Naive thymus-derived CD4-positive, alpha-beta T cell (primary cell): ENCODE measurements at places on chromosomes 12 and 14. TPM values are rescaled to one million over a fixed set of nuclear protein-coding genes. Genes with fewer than 3 reads are reported as not detected.

Gene MANSC4
- total RNA-seq = not detected

DNA sequence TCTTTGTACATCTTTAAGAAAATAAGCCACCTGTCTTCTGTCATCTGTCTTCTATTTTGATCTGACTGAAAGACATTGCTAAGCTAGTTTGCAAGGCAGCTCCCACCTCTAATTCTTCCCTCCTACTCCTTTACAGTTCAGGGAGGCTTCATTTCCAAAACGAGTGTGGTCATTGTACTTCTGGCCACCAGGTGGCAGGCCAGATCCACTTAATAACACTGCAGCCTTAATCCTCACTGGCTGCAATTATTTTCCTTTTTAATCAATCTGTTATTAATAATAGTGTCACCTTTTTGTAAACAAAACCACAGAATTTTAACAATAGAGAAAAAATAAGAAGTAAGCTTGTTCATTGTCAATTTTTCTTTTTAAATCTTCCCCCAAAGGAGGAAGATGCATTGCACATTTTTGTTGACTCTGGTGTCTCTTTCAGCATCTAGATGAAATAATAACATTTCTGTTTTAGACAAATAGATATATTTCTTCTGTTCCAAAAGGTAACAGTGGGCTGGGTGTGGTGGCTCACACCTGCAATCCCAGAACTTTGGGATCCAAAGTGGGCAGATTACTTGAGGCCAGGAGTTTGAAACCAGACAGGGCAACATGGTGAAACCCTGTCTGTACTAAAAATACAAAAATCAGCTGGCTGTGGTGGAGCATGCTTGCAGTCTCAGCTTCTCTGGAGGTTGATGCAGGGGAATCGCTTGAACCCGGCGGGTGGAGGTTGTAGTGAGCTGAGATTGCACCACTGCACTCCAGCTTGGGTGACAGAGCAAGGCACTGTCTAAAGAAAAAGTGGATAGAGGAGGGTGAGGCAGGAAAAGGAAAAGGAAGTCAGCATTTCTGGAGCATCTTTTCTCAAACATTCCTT, 23.3 kb downstream of the GABARAPL1 start:
- peak; percentile 43 for DNase-seq

Gene GPR137C
- 0.27 TPM for total RNA-seq

DNA sequence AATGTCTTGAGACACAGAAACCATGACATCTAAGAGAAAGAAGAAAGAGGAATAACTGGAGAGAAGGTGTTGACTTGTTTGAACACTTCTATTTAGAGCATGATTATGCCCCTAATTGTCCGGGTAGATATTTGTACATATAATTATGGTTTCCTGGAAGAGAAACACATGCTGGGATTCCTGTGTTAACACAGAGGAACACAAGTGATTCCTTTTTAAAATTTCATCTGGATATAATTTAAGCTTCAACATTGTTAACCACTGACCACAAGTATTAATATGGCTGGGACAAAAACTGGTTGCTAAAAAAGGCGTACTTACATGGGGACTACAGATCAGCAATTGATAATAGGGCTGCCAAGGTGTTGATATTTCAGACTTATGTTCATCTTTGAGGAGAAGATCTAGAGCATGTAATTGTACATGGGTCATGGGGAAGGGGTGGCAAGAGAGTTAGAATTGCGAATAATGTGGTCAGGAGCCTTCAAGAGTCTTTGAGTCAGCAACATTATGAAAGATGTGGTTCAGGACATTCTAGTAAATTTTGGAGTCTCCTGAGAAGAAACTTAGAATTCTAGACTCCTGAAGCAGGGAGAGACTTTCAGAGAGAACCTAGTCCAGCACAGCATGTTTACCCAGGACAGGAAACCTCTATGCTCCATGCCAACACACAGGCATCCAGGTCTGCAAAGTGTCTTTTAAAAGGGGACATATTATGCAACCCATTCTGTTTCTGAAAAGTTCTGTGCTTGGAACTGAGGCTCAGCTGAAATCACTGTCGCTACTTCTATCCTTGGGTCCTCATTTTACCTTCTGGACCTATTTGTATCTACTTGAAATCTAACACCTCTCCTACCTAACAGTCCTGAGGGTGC, 56.5 kb downstream of the SLC38A1 start:
- no peak for DNase-seq

DNA sequence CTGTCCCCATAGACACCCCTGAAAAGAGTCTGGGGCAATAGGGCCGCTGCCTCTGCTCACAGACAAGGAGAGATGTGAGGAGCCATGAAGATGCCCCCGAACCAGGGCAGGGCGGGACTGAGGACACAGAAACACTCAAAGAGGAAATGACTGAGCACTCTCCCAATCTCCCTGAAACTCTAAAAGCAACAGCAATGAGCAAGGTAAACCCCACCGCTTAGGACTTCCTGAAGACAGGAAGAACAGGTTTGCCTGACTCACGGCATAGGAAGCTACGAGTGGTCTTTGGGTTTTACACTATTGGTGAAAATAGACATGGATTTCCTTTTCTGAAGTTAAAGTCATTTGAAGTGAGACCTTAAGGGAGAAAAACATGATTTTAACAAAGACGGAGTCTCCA, 32.5 kb downstream of the STX2 start:
- no peak for DNase-seq

GRCh38 chr12:58455136-58455535, 465.2 kb downstream of the LRIG3 start:
- DNase-seq = no peak

Gene TDRD9
- 0.16 TPM for total RNA-seq

DNA sequence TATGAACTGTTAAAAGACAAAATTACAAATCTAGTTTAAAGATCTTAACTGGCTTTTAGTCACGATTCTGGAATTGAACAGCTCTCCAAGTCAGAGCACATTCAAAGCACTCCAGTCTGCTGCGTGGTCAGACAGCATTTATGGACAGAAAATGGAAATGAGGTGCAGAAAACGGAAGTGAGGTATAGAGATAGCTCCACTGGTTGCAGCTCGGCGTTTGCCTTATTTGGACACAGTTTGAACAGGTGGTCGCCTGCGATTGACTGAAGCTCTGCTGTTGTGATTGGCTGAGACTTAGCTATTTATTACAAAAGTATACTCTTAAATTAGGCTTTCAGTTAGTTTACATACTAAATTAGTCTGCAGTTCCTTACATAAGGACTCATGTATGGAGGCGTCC, 28.3 kb downstream of the TRIM9 start:
- DNase-seq = no peak

Gene DDX54
- total RNA-seq = 55.8 TPM

- DNase-seq = no peak
Observed at GRCh38 chr12:6603095-6603567, 4.0 kb downstream of the CHD4 start.

Gene LRP1-AS
- total RNA-seq = not detected in 2 replicates

Gene NRXN3
- not detected in 2 replicates for total RNA-seq

- no peak for DNase-seq
Observed at GRCh38 chr14:92382677-92383076, 59.7 kb downstream of the SLC24A4 start.

DNA sequence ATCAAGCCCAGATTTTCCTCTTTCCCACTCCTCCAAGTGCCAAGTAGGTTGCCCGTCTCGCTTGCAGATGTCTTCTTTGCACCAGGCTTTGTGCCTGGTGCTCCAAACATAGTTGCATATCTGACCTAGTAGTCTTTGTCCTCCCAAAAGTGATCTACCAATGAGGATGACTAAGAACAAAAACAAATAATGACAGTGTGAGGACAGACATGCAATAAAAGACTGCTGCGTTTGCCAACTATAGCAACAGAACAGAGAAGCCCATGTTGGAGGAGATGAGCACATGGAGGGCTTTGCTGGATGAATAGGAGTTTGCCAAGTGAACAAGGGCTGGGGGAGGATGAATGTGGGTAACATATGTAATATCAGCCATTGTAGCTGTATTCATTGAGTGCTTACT, 15.6 kb downstream of the DTX1 start:
- no peak for DNase-seq

Gene GSC
- total RNA-seq = not detected

Gene NANOG
- total RNA-seq = 0.51 TPM

GRCh38 chr12:54940727-54941315, 43.7 kb downstream of the TESPA1 start:
- no peak for DNase-seq

- DNase-seq = no peak
Observed at GRCh38 chr12:74481078-74481477, 56.6 kb upstream of the ATXN7L3B start.

Gene RPGRIP1
- not detected for total RNA-seq

DNA sequence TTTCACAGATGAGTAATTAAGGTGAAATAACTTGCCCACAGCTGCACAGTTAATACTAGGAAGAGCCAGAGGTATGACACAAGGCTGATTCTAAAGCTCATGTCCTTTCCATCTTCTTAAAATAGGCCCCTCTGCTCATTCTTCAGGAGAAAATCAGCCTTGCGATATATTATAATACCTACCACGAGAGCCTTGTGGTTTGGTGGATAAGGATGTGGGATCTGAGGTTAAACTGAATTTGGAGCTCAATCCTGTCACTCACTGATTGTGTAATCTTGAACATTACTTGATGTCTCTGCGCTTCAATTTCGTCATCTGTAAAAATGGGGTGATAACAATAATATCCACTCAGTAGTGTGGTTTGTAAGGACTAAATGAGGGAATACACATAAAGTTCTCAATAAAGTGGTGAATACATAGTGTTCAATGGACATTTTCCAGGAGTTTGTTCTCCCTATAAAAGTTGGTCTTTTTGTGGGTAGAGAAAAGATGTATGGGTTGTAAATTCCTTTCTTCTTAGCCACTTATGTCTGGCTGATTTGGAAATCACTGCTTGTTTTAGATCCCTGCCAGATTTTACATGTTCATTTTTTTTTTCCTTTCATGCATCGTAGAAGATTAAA, 25.1 kb upstream of the ATP2B1 start:
- no peak for DNase-seq

GRCh38 chr14:57199921-57200320, 68.8 kb downstream of the EXOC5 start:
- DNase-seq = no peak

GRCh38 chr14:30034152-30034551, 106.5 kb upstream of the PRKD1 start:
- no peak for DNase-seq

Gene GCN1
- 90.6 TPM for total RNA-seq

DNA sequence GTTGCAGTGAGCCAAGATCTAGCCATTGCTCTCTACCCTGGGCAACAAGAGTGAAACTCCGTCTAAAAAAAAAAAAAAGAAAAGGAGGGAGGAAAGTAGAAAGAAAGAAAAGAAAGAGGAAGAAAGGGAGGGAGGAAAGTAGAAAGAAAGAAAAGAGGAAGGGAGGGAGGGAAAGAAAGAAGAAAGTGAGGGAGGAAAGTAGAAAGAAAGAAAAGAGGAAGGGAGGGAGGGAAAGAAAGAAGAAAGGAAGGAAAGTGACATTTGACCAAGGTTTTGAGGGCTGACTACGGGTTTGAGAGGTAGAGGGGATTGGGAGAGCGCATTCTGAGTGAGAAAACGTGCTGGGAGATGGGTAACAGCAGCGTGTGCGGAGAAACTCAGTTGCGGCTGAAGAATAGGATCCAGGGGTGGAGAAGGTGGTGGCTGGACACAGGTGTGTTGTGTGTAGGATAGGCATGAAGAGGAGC, 521 bp upstream of the PAPLN start:
- DNase-seq = no peak

- no peak for DNase-seq
Observed at GRCh38 chr14:104559028-104559803, 20.3 kb upstream of the C14orf180 start.

DNA sequence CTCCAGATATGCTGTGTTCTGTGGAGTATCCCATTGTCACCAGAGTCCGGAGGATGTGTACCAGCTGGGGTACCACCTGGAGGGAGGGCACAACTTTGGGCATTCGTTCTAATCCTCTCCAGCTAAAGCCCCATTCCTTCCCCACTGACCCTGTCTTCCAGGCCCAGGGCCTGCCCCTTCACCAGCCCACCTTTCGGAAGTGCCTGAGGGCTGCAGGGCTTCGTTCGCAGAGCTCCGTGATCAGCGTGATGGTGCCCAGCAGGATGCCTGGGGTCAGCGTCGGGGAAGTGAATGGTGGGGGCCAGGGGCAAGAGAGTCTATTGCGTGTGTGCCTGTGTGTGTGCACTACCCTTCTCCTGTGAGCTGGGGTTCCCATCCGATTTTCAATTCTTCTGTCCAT, 2.0 kb downstream of the AP1G2 start:
- no peak for DNase-seq

DNA sequence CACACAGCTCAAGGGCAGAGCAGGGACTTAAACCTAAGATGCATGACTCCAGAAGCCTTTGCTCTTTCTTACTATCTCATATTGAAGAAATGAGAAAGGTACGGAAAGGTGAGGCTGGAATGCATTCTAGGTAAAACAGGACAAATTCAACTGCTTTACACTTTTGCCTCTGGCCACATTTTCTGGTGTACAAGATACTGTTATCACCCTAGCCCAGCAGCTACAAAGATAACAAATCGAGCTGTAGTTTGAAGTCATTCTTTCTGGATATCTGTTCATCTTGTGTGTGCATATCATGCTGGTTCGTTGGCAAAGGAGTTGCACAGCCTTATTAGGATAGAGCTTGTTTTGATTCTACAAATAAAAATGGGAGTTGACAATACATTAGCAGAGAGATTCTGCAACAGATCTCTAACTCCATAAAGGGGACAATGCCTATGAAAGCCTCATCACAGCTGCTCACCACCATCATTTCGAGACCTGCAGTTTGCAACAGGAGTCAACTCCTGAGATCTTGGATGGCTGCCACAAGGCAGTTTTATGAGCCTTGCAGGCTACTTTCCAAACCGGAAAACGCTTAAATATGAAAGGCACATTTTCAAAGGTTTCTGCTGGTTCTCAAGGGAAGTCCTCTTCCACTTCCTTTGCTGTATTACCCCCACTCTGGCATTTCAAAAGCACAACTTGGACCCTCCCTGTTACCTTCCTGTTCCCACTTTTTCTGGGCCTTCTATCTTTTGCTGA, 64.9 kb downstream of the STXBP6 start:
- no peak for DNase-seq

Gene AQP5
- not detected for total RNA-seq

Gene GLIPR1
- 48.7 TPM for total RNA-seq

Gene CDK2
- total RNA-seq = 20.7 TPM

DNA sequence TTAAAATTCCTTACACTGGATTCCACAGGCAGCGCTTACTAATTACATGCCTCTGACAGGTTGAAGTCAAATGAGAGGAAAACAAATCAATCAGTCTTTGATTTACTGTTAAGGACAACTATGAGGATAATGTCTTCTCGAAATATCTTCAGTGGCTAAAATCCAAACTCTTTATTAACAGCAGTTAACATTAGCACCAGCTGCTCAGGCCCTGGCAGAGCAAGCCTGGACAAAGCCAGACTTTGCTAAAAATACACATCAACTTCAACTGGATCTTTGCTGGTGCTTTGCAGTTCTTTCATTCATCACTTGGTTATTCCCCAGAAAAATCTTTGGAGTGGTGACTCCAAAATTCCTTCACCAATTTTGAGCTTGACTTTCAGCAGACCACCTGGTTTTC, 98.7 kb downstream of the HECTD4 start:
- no peak for DNase-seq
